Activated CD8-positive, alpha-beta memory T cell treated with anti-CD3 and anti-CD28 coated beads for 4 hours (primary cell): ENCODE measurements at places on chromosomes 16 and 17.

- no peak for DNase-seq
These were observed 2.5 kb downstream of the DUSP14 start for GRCh38 chr17:37492167-37492566.

GRCh38 chr16:67459066-67459860 lies 21.7 kb downstream of the ATP6V0D1 start:
- no peak for DNase-seq

DNA sequence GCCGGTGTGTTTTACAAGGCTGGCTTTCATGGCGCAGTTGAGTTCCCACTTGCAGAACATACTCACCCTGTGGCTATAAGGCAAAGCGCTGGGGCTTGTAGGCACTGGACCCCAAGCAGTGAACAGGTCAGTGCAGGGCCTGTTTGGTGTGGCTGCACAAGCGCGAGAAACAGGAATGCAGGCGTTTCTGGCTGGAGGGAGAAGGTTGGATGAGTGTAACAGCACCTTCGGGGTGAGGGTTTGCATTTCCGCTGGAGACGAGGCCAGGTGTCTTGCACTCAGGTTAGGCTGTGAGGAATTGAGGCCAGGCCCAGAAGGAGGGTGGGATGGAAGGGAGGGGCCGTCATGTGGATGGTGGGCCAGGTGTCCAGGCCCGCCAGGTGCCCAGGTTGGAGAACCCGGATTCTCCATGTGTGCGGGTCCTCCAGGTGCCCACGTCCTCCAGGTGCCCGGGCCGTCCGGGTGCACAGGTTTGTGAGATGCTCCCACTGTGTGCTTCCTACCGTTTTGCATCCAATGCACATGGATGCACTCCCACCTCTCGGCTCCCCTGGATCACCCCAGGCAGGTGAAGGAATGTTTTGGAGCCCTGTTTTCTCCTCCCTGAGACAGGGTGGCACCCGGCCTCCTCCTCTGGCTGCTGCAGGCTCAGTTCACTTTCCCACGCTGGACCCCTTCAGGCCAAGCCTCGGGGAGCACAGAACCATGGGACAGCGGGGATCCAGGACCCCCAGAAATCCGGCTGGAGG lies 46.0 kb downstream of the SLC7A5 start:
- no peak for DNase-seq

DNA sequence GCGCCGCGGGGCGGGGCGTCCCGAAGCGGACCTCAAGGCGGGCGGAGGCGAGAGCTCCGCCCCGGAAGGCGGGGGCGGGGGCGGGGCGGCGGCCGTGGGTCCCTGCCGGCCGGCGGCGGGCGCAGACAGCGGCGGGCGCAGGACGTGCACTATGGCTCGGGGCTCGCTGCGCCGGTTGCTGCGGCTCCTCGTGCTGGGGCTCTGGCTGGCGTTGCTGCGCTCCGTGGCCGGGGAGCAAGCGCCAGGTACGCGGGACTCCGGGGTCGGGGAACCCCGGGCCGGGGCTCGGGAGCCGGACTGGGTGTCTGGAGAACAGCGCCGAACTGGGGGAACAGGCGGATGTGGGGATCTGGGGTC lies at the start of gene TNFRSF12A:
TNFRSF12A (plus strand) TSS at position 122 of the 357 bp plus-strand sequence; CDS start at position 152, 30 bp downstream.
- DNase-seq, result no peak

DNA sequence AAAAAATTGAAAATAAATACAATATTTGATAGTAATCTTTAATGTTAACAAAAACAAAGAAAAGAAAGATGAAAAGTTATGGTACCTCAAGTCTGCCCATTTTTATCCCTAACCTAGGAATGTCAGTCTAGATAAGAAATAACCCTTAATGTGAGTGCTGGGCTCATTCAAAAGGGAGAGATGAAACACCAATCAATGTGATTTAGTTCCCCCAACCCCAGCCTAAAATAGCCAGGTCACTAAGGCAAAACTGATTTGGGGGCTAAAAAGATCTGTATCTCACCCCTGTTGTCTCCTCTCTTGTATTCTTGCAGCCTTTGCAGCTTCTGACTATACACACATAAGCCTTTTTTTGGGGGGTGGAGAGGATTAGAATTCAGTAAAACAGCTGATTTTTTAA lies 3.2 kb upstream of the IGF2BP1 start:
- DNase-seq, result no peak

GRCh38 chr17:63925615-63926014 lies 6.5 kb downstream of the CD79B start:
- no peak for DNase-seq

- no peak for DNase-seq
These were observed 22.9 kb downstream of the ITPRIPL2 start for GRCh38 chr16:19136549-19137196.

GRCh38 chr16:16867973-16868372 lies 489.0 kb downstream of the NPIPA7 start:
- no peak for DNase-seq

- DNase-seq, result no peak
These were observed 2.0 kb downstream of the LUC7L3 start for GRCh38 chr17:50721194-50722010.

- DNase-seq, result no peak
These were observed 22.1 kb upstream of the HNF1B start for GRCh38 chr17:37766971-37767370.

- DNase-seq, result no peak
These were observed 6.6 kb downstream of the ZSCAN10 start for GRCh38 chr16:3092501-3092941.

GRCh38 chr16:366476-366875 lies 3.9 kb downstream of the MRPL28 start:
- DNase-seq, result no peak

GRCh38 chr17:33284022-33284421 lies 9.1 kb downstream of the ASIC2 start:
- no peak for DNase-seq

DNA sequence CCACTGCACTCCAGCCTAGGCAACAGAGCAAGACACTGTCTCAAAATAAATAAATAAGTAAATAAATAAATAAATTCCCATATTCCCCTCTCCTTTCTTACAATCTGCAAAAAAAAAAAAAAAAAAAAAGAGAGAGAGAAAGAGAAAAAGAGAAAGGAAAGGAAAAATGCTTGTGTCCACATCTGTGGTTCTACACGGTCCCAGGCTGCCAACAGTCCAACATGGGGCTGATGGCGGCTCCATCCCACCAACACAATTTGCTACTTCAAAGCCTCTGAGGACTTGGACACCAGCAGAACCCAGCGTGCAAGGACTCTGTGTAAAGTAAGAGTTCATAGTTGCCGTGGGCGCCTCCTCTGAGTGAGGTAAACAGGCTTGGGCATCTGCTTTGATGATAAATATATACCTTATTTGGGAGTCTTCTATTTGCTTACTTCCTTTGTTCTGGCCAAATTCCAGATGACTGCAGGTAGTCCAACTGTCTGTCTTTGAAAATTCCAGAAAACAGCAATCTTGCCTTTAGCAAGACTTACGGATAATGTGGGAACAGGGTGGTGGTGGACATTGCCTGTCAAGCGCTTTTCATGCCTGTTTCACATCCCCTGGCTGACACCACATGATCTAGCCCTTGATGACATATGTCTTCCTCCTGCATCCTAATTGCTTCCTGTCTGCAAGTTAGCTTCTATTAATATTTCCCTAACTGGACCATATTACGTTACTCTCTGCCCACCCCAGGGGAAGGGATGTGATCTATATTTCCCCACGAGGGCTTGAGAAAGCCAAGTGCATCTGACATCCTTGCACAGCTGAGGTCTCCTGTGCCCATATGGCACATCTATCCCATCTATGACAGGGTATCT lies 10.1 kb downstream of the LITAF start:
- DNase-seq, result no peak

- DNase-seq, result no peak
These were observed 19.5 kb downstream of the LRRC75A start for GRCh38 chr17:16472539-16472938.

GRCh38 chr17:5044630-5045029 lies 9.4 kb upstream of the SLC52A1 start:
- no peak for DNase-seq

DNA sequence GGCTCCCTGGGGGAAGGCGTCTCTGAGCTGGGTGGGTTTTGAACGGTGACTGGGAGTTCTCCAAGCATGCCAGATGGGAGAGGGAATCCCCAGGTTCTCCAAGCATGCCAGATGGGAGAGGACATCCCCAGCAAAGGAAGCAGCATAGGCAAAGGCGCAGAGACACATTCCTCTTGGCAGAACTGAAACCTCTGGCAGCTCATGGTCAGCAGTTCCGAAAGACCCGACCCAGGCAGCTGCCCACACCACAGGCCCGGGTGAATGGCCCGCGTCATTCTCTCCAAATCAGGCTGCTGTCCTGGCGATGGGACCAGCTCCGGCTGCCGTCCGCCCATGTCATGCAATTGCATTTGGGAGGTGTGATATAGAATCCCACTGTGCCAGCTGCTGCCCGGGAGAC lies 8.0 kb downstream of the ZNF469 start:
- DNase-seq, result no peak

- DNase-seq, result no peak
These were observed 8.2 kb upstream of the CMIP start for GRCh38 chr16:81436386-81436785.

GRCh38 chr16:25198021-25198420 lies 18.7 kb upstream of the AQP8 start:
- no peak for DNase-seq

GRCh38 chr17:69438776-69439175 lies 24.3 kb downstream of the MAP2K6 start:
- no peak for DNase-seq

- DNase-seq, result no peak
These were observed 23.7 kb downstream of the CCL4 start for GRCh38 chr17:36127199-36127893.

DNA sequence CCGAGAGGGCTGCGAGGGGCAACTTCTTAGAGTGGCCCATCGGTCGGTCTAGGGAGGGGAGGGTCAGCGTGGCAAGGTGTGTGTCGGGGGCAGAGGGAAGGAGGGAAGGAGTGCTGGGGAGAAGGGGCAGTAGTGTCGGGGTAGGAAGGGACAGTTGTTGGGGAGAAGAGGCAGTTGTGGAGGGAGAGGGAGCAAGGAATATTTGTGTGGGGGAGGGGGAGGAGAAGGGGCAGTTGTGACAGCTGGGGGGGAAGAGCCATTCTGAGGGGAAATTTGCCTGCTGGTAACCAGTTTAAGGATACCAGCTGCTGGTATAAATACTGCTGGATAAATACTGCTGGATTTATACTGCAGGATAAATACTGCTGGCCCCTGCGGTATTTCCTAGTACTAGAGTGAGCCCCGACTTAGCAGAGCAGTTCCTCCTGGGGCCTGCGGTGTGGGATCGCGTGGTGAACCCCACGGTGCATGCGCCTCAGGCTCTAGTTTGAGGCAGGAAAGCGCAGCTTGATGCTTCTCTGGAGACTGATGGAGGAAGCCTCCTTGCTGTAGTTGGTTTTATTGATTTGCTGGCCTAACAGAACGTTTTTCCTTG lies 309 bp downstream of the DNAH2 start:
- no peak for DNase-seq

DNA sequence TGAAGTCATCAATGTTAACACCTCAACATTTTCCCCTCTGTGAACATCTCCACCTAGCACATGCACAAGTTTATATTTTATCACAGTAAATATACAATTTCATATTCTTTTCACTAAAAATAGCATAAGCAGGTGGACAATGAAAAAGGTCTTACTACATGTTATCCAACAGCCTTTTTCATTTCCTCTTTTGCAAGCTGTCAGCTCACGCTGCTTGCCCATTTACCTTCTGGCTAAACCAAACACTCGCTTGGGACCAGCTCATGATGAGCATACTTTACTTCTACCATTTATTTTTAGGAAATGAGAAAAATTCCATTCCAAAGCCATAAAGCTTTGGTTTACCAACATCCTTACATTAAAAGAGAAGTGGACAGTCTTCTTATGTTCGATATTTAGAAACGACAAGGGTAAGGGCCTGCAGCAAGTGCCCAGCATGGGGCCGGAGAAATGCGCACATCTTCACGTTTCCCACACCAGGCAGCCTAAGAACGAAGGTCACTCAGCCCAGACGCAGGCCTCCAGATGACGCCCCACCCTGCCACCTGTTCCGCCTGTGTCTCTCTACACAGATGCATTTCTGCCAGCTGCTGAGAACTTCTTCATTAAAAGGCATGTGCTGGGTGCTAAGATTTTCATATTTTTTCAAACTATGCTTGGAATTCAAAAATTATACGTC lies 13.9 kb downstream of the SNN start:
- no peak for DNase-seq

DNA sequence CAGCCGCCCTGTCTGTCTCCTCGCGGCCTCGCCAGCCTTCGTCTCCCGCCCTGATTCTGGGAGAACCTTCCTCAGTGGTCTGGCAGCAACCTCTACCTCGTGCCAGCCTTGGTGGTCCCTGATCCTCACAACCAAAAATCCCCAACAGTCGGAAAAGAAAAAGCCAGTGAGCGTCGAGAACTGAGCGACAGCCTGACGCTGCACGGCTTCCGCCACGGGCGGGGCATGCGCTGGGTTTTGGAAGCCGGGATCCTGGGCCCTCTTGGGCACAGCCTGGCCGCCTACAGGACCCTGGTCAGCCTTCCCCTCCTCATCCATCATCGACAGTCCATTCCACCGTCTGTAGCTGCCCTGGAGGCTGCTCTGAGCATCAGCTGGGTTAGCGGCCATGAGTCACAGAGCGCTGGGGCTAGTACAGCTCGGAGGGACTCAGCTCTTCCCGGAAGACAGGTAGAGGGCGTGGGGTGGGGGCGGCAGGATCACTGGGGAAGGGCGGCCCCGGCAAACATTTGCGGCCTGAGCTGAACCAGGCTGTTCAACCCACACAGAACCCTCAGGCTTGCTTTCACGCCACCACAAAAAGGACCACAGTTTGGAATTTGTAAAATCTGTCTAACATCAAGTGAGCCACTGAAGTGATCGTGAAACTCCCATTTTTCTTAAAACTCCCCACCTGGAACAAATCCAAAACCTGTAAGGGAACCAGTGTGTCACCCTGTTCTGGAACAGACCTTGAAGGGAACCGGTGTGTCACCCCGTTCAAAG lies 55.4 kb upstream of the DOC2B start:
- DNase-seq, result no peak

GRCh38 chr17:74861662-74862107 lies 2.0 kb upstream of the GRIN2C start:
- no peak for DNase-seq
